Thymus (tissue), 14 donors: ENCODE measurements at places on chromosomes 6 and 20.

GRCh38 chr6:169763881-169764280, 12.5 kb downstream of the ERMARD start:
- DNase-seq = no peak

- DNase-seq = no peak
These were observed 138.4 kb upstream of the STXBP5 start for GRCh38 chr6:147065786-147066185.

DNA sequence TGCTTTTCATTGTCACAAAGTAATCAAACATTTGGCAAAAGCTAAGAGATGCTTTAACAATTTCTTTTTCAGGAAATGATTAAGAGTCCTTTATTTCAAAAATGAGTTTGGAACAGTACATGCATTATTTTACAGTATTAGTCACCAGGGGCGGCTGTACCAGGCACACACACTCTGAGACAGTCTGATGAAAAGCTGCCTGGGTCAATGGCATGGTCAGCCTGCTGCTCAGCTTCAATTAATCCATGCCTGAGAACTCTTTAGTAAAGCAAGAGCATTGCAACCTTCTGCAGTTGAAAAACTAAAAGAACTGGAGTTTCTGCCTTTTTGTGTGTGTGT, 105.5 kb downstream of the TULP4 start:
- no peak for DNase-seq

- DNase-seq = no peak
These were observed 238.5 kb upstream of the HS3ST5 start for GRCh38 chr6:114581293-114581692.

DNA sequence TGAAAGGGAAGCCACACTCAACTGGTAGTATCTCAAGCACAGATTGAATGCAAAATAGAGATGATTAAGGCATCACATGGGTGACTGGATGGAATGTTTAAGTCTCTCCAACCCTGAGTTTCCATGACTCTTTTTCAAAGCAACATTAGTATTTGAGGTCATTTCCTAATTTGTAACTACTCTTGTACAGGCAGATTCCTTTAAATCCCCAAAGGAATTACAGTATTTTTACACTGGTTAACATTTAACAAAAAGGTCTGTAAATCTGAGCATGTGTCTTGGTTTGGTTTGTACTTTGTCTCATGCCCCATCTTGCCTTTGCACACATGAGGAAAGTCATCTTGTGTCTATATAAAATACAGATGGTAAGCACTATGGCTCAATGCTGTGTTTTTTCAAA, 15.1 kb downstream of the RMND1 start:
- no peak for DNase-seq

- no peak for DNase-seq
These were observed 138.0 kb upstream of the RREB1 start for GRCh38 chr6:6969761-6970223.

DNA sequence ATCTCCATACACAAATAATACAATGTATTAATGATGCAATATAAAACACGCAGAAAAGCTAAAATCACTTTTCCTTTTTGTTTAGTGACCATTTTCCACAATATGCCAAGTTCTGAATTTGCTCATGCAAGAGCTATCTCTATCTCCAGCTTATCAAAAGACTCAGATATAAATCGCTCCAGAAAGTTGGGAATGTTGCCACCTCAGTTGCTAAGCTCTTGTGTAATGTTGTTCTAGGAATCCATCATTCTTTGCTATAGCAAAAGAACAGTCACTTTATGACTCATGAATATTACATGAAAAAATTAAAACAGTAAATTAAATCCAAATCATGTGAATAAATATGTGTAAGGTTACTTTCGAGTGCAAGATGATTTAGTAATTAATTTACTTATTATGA, 8.7 kb downstream of the PLAGL1 start:
- no peak for DNase-seq
